Right lung (tissue), 10 donors: ENCODE measurements at places on chromosomes 2 and 18. TPM values are rescaled to one million over a fixed set of nuclear protein-coding genes. Genes with fewer than 3 reads are reported as not detected.

Gene C2orf78
- not detected for polyA plus RNA-seq

Gene PTPRN
- 0.30 TPM for polyA plus RNA-seq

Gene ST8SIA3
- polyA plus RNA-seq, result 0.06 TPM

GRCh38 chr2:75521225-75521872 lies 39.4 kb downstream of the EVA1A start:
- DNase-seq, result no peak

- DNase-seq, result no peak
Observed at GRCh38 chr2:112273349-112273748, 2.0 kb upstream of the ZC3H6 start.

- DNase-seq, result no peak
Observed at GRCh38 chr2:146246002-146246735, 1598.7 kb upstream of the ACVR2A start.

GRCh38 chr18:41548521-41549260 lies 406.3 kb upstream of the PIK3C3 start:
- DNase-seq, result no peak

- no peak for DNase-seq
Observed at GRCh38 chr2:23712756-23713151, 214.2 kb downstream of the ATAD2B start.

DNA sequence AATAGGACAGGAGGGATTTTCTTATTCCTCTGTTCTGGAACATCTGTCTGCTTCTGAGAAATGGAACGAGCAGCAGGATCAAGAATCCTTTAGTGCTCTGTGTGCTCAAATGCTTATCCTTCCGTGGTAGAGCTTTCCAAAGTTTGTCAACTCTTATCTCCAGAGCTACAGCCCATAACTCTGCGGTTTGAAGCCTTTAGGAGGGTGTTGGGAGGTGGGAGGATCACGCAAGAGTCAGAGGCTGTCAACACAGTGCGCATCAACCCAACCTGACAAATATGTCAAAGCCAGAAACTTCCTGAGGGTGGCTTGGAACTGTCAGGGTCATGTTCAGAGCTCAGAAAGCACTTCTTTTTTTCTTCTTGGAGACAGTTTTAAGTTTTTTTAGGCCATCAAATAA lies 95.9 kb downstream of the CRIM1 start:
- no peak for DNase-seq

DNA sequence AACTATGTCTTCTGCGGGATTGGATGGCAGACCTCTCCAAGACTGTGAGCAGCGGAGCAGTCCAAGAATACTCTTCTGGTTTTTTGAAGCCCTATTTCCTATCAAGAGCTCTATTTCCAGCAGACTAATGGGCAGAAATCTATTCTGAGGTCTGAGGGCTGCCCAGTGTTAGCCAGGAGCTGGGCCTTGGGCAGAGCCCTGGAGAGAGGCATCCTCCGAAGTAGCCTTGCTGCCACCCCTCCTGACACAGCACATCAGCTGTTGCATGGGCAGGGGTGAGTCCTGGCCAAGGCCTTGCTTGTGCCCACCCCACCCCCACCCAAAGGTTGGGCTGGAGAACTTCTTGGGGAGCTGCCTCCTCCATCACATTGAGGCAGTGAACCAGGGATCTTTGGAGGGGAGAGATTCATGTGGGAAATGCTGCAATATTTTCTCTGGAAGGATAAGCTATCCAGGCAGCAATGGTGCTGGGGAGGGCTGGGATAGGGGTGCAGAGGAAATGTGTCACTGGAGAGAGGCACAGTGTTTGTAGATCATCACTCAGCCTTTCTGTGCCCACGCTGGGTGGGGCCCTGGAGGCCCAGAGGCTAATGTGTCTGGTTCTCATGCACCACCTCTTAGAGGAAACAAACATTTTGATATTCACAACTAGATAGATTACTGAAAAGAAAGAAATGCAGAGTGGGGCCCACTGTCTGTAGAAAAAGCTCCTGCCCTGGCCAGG lies 104.7 kb downstream of the VSNL1 start:
- DNase-seq, result no peak

GRCh38 chr2:63500398-63500797 lies 87.9 kb downstream of the WDPCP start:
- DNase-seq, result no peak

- no peak for DNase-seq
Observed at GRCh38 chr2:39528701-39529100, 91.6 kb upstream of the MAP4K3 start.

DNA sequence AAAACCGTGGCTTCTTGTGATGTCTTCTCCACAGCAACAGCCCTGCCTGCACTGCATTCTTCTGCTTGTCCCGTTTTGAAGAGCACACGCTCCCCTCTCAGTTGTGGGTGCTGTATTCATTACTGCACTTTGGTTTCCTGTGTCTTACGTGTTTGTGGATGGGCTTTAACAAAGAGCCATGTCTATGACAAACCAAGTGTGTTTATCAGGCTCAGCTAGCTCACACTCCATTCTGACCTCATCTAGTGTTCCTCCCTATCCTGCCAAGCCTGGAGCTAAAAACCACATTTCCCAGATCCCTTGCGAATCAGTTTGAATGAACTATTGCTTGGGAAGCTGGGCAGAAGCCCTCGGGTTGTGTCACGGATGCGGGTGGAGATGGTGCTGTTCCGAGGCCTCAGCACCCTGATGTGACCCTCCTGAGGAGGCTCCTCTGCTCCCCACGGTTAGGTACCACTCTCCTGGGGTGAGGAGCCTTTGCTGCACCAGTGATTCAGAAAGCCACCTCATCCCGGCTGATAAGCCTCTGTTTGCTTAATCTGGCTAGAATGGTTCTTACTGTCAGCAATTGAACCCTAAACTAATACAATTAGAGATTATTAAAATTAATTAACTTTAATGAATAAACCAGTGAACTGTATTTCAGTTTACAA lies 116.5 kb downstream of the GALR1 start:
- no peak for DNase-seq

DNA sequence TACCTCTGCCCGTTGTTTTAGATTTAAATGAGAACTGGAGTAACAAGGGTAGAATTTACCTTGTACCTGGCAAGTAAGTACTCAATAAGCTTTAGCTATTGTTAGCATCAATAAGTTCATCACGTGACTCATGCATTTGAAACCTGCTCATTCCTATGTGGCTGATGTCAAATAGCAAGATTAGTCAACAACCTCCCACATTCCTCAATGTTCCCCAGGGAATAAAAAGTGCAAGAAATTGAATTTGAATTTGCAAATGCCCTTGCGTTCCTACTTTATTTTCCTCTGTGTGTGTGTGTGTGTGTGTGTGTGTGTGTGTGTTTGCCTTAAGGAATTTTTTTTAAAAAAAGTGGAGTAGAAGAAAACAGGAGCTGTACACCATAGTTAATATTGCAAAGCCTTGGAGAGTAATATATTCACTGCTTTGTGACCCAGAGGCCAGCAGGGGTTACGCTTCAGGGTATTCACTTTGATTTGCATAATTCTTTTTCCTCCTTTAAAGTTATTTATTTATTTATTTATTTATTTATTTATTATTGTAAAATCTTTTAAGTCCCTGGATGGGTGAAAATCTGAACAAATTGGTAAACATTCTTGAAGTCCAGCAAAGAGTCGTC lies 43.9 kb upstream of the DNAH7 start:
- DNase-seq, result no peak

GRCh38 chr18:71001597-71001996 lies 712.8 kb downstream of the SOCS6 start:
- no peak for DNase-seq
